ENCODE measurements at places on chromosomes 11 and 22.

DNA sequence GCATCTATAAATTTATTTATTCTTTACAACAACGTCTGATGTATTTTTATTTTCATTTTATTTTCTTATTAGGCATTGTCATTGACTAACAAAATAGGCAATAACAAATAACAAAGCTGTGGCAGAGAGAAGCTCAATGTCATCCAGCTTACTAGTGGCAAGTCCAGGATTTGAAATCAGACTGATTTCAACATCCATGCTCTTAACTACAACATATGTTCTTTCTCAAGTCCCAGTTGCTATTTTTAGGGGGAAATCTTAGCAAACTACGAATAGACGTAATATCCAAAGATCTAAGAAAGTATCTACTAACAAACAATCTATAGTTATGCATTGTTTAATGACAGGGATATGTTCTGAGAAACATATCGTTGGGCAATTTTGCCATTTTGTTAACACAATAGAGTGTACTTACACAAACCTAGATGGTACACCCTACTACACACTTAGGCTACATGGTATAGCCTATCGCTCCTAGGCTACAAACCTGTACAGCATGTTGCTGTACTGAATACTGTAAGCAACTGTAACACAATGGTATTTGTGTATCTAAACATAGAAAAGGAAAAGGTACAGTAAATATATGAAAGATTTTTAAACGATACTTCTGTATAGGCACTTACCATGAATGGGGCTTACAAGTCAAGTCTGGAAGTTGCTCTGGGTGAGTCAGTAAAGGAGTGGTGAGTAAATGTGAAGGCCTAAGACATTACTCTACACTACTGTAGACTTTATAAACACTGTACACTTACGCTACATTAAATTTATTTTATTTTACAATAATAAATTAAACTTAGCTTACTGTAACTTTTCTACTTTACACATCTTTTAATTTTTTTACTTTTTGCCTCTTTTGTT, 151.3 kb downstream of the DLG2 start:
- no peak for DNase-seq

DNA sequence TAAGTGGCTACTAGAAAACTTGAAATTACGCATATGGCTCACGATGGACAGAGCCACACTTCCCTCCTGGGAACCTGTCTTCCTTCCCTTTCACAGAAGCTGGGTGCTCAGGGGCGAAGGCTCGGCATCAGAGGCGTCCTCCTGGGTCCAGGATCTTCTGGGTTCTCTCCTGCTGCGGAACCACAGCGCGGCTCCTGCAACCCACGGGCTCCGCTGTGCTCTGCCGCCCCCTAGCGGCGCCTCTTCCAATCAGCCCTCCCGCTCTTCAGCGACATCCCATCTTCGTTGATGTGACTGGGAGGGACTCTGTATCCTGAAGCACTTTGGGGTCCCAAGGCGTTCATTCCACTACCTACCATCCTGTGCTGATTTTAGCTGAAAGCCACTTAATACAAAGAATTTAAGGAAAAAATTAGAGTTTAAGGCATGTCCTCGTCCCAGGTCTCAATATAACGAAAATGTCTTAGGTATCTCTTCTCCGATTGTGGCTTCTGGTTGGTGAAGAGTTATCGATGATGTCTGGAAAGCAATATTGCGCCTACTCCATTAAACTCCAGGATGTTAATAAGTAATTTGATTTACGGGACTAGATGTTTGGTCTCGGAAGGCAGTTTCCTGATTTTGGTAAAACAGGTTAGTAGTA, 14.8 kb upstream of the RPS3 start:
- DNase-seq = peak; percentile 63

- no peak for DNase-seq
Observed at GRCh38 chr11:1260023-1260501, 37.2 kb downstream of the MUC5B start.

DNA sequence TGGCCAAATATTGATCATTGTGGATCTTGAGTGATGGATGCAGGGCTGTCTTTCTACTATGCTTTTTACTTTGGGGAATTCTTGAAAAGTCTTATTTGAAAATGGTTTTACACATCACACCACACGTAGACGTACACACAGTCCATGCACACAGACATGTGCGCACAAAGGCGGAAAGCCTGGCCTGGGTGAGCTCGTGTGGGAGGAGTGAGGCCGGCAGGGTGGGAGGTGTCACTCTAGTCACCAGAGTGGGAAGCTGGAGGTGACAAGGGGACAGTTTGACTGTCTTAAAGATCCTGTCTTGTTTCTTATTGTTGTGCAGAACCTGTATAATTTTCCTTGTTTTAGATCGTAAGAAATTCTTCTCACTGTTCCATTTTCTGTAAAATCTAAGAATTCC, 326.9 kb downstream of the TBC1D22A start:
- no peak for DNase-seq

- no peak for DNase-seq
Observed at GRCh38 chr22:45891996-45892621, 84.9 kb downstream of the WNT7B start.

DNA sequence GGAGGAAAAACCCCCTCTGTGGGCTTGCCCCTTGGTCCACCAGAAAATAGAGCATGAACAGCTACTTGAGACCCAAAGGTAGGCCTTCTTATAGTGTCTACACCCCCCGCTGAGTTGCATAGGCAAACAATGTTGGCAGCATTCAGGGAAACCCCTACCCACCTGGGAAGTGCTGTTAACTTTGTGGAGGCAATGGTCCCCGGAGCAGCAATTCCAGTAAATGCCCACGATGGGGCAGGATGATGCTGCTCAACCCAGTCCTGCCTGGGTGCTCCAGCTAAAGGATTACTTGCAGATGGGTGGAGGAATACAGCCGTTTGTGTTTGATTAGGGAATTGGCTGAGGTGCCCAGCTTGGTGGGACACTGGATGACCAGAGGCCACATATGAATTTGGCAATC, 381.3 kb upstream of the ANO5 start:
- DNase-seq = no peak

- DNase-seq = peak; percentile 79
Observed at GRCh38 chr11:18526521-18527296, at the start of gene TSG101. Gene TSG101, minus strand, starts transcription at chr11:18526942. Its CDS starts 126 bp downstream, at chr11:18526816.

DNA sequence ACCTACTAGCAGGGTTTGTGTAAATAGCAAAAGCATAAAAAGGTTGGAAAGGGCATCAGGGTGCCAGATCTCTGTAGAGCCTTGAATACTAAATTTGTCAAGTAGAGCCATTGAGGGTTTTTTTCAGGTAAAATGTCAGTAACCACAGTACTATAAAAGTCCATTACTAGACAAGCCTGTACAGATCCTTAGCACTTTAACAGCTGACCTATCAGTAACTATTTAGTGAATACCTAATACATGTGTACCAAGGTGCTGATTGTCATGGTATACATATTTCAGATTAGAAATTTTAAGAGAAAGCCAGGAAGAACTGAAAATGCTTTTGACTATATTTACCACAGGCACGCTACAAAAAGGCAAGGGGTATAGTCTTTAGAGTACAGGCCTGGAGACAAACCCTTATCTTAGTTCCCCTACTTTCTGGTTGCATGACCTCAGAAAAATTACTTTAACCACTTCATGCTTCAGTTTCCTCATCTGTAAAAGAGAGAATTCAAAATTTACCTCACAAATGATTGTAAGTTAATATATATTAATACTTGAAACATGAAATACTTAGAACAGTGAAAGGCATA, 57.9 kb downstream of the RAB38 start:
- DNase-seq = no peak

DNA sequence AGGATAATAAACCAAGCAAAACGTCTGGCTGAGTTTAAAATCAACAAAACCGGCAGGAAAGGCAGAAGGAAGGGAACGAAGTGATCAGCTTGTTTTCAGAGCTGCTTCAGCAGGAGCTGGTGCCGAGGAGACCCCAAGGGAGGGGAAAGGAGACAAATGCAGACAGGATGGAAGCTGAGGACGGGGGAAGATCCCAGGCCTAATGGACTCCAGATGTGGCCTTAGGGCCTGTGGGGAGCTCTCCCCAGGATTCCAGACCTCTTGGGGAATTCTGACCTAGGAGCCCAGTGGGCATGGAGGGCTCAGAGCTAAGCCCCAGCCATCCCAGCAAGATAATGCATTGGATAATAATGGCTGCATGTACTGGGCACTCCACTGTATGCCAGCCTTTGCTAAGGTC, 211.4 kb upstream of the NARS2 start:
- DNase-seq = no peak

DNA sequence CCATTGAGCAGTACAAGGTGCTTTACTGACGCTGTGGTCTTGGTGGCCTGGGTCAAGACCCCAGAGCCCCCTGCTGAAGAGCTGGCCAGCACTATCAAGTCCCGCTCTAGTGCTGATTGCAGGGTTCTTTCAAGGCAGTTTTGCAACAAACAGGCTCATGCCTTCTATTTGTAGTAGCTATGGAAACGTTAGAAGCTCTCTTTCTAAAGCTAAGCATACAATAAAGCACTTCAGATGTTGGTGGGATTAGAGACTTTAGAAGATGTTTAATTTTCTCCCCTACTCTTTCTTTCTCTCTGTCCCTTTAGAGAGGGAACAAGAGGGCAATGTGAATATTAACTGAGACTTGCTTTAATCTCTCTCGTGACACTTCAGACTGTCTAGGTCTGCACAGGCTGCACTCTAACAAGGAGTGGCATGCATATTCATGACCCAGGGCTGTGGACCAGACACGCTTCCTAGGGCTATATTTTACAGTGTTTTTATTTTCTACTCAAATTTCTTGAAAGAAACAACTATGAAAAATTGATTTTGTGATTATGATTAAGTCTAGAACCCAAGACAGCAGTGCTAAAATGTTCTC, 138.6 kb downstream of the WNT7B start:
- no peak for DNase-seq

Data from NT2/D1 (cell line).